Anterior cingulate cortex (tissue), 58 donors: ENCODE measurements at places on chromosomes 4 and X.

- no peak for DNase-seq
Observed at GRCh38 chr4:76571274-76571673, 136.2 kb downstream of the SHROOM3 start.

- DNase-seq, result no peak
Observed at GRCh38 chr4:33890841-33891240, 2353.5 kb downstream of the ARAP2 start.

DNA sequence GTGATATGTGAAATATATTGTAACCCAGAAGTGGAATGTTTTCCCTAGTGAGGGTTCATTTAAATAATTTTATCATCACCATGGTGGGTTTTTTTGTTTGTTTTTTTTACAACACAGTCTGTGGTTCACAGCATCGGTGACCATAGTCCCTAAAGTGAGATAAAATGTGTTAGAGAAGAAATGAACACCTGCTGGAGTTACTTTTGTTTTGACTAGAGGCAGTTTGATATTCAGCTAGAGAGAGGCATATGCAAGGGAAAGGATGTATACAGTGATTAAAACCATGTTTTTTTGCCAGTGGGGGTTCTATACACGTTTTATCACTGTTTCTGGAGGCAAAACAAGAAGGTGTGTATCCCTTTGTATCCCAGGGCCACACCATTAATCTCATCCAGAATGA is 541.5 kb downstream of the PCDH7 start:
- no peak for DNase-seq

DNA sequence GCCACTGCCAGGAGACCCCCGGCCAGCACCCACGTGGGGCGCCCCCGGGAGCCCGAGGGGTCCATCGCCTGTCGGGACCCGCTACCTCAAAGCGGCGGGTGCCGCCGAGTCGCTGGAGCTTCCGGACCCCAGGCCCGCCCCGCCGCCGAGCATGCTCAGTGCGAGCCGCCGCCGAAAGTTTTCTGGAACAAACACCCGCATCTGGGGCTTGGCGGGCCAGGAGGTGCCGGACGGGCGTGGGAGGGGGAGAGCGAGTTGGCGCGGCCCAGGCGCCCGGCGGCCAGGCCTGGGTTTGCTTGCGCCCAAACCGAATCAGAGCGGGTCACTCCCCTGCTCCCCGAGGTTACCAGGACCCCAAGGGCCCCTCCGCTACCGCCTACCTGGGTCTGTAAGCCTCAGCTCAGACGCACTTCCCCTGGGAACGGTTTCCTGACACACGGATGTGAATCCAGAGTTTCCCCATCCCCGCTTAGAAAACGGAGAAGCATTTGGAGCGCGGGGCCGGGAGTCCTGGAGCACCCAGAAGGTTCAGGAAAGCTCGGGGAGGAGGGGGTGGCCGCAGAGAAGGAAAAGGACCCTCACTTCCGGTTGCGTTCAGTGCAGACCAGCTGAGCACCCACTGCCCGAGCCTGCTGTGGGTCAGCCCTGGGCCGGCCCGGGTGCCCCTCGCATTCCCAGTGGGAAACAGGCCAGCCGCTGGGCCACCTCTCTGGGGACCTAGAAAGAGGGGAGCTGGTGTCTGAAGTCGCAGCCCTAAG is at the start of gene EVC2:
Gene EVC2, minus strand, starts transcription at position 111 of the 758 bp plus-strand sequence. Its CDS starts 46 bp downstream, at position 65.
- no peak for DNase-seq

DNA sequence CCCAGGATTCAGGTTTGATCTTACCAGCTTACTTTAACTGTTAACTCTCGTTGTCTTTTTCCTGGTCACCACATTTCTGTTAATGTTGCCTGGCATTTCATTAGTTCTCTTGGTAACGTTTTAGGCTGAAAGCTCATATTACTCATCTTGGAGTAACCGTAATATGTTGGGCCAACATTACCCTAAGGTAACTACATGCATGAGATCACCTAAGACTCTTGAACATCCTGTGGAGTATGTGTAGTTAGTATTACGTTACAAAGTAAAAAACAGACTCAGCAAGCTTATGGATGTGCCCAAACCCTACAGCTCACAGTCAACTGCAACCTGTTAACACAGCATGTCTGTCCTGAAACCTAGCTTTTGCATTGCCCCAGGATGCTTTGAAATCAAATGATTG is 203.3 kb upstream of the HS3ST1 start:
- no peak for DNase-seq

GRCh38 chrX:55107911-55108310 is 19.1 kb downstream of the PAGE2 start:
- no peak for DNase-seq

DNA sequence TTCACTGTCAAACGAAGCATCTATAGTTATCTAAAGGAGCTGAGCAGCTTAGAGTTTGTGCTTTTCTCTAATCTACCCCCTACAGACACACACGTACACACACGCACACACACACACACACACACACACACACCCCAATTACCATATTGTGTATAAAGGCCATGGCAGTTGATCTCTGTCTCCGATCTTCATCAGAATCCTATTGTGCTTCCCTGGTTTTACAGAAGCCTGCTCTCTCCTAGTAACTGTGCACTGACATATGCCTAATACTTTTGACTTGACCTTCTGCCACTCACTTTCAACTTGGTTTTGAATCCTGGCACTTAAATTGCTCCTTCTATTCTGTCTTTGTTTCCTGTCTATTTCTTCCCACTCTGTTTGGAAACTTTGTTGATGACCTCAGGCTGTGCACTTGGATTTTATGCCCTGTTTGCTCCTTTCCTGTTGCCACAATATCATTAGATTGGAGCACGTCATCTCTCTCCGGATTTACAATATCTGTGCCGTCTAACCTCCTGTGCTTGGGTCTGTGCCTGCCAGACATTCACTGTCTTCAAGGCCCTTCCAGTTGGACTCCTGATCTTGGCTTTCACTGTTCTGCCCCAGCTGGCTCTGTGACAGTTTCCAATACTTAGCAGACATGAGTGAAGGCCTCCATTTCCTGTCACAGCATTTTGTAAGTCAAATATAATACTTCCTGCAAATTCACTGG is 928.1 kb downstream of the FAT4 start:
- DNase-seq, result no peak

DNA sequence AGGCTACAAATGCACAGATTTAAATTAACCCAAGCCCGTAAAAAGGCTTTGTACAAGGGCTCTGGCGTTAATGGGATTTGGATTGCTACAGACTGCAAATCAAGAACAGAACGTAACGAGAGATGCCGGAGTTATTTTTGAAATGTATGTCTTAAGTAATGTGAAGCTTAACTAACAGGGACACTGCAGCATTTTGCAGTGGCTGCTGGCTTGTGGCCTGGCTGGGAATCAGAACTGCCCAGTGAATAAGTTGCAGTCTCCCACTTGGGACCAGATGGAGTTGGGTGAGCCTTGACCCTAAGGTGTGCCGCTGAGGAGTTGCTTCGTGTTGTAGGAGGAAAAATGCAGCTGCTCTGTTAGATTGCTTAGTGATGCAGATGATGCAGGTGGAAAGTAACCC is 318.4 kb downstream of the DHX15 start:
- DNase-seq, result no peak

- DNase-seq, result peak; percentile 55
Observed at GRCh38 chrX:153953342-153953830, 8.9 kb upstream of the RENBP start.
